Bronchus fibroblast of lung (primary cell): ENCODE measurements at places on chromosomes 5 and 9. TPM values are rescaled to one million over a fixed set of nuclear protein-coding genes. Genes with fewer than 3 reads are reported as not detected.

Gene POLR3G
- 14.6 and 20.2 TPM in 2 replicates for total RNA-seq

Gene MSX2
- 1.8 and 2.2 TPM in 2 replicates for total RNA-seq

Gene FAM78A
- total RNA-seq: under 0.01 and 0.30 TPM in 2 replicates

Gene CCNJL
- 0.34 and 1.0 TPM in 2 replicates for total RNA-seq

Gene SLC36A2
- total RNA-seq: not detected in 2 replicates

Gene NLN
- total RNA-seq: 25.1 and 25.9 TPM in 2 replicates

Gene IFNB1
- total RNA-seq: not detected in 2 replicates

Gene LCN9
- not detected in 2 replicates for total RNA-seq

Gene PCDHGA3
- total RNA-seq: 0.15 and 0.34 TPM in 2 replicates

Gene WDR38
- not detected in 2 replicates for total RNA-seq
